Activated naive CD4-positive, alpha-beta T cell (primary cell): ENCODE measurements at places on chromosomes 2 and 18.

- no peak for DNase-seq
These were observed 8.4 kb downstream of the SCN7A start for GRCh38 chr2:166485558-166486178.

DNA sequence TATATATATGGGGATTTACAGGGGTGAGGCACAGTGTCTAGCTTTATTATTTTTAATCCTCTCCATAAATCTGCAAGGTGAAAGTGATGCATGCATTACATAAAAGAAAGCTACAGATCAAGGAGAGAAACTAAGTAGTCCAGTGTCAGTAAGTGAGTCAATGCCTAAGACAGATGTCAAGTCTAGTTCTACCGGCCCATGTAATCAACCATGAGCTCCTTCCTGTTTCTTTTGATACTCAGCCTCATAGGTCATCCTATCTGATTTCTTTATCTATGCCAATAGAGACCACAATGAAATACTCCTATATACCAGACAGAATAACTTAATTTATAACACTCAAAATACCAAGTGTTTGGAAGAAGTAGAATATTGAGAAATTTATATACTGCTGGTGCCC lies 20.2 kb upstream of the GYPC start:
- no peak for DNase-seq

DNA sequence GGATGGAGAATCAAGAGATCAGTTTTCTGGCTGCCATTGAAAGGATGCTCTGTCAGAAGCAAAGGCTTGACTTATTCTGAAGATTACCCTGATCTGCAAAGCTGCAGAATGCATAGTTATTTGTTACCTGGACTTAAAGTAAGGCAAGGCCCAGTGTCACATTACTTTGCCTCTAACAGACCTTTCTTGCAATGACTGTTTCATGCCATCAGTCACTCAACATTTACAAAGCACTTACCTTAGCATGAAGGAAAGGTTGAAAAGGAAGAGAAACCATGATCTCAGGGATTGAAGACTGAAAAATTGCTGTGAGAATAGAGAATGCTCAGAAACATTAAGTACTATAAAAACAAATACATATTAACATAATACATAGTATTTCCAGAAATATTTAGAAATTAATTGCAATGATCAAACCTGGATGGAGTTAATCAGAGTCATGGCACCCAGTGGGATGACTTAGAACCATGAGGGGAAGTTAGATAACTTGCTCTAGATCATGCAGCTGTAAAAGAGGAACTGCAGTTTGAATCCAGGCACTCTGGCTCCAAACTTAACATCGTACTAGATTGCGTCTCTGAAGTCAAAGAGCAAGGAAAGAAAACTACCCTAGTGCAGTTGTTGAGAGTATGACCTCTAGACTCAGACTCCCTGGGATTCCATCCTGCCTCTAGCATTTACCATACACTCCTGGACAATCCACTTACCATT lies 26.5 kb upstream of the FAM117B start:
- DNase-seq = no peak

DNA sequence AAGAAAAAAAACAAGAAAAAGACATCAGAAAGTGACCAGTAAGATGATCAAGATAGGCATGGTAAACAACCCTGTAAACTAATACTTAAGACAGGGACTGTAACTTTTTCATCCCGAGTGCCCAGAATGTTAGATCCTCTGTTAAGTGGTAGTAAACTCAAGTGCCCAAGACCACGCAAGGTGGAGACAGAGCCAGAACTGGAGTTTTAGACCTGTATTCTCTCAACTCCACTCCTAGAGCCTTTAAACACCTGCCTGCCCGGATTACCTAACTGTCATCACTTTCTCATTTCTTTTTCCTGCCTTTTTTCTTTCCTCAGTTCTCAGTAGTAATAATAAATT lies 75.2 kb upstream of the CDCA7 start:
- DNase-seq = no peak

DNA sequence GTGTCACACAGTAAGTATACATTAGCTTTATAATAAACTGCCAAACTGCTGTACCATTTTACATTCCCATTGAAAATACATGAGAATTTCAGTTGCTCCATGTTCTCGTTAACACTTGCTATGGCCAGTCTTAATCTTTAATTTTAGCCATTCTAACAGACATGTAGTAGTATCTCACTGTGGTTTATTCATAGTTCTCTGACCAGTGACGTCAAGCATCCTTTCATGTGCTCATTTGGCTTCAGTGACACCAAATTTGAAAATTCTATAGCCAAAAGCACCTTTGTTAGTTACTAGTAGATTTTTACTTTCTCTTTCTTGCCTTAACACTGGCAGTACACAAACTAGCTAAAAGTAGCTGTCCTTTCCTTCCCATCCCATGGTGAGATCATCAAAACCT lies 43.0 kb downstream of the CYP1B1 start:
- DNase-seq = no peak

GRCh38 chr2:233604826-233605225 lies 12.6 kb upstream of the UGT1A8 start:
- DNase-seq = no peak

DNA sequence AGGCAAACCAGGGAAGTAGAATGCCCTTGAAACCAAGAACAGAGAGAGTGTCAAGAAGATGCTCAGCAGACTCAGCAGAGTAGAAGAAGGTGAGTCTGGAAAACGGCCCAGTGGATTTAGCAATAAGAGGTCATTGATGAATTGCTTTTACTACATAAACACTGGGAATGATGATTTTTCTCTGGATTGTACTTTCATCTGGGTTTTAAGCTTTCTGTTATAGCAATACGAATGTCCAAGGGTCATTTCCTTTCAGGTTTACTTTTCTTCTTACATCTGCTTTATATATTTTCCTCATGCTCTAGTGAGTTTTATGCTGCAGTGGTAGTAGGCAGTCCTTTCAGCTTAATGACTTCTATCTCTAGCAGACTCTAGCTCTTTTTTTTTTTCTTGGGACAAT lies 16.9 kb downstream of the EML6 start:
- DNase-seq = no peak

GRCh38 chr2:207408086-207408794 lies 121.5 kb upstream of the CREB1 start:
- no peak for DNase-seq

GRCh38 chr2:188851826-188852225 lies 122.3 kb upstream of the COL3A1 start:
- no peak for DNase-seq

- no peak for DNase-seq
These were observed 215.1 kb upstream of the KLHL29 start for GRCh38 chr2:23169896-23170295.

DNA sequence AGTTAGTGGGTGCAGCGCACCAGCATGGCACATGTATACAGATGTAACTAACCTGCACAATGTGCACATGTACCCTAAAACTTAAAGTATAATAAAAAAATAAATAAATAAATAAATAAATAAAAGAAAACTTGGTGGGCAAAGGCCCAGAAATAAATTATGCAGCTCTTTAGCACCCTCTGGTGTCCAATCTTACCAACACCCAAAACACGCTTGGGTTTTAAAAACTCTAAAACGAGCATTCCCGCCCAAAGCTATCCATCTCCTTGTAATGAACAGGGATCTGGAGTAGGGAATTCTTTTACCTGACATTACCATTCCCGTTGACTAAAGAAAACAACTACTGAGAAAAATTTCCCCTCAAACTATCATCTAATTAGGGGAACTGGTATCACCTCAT lies 2005.9 kb upstream of the CELF4 start:
- DNase-seq = no peak

GRCh38 chr2:68342470-68342869 lies 22.6 kb upstream of the PLEK start:
- DNase-seq = no peak

DNA sequence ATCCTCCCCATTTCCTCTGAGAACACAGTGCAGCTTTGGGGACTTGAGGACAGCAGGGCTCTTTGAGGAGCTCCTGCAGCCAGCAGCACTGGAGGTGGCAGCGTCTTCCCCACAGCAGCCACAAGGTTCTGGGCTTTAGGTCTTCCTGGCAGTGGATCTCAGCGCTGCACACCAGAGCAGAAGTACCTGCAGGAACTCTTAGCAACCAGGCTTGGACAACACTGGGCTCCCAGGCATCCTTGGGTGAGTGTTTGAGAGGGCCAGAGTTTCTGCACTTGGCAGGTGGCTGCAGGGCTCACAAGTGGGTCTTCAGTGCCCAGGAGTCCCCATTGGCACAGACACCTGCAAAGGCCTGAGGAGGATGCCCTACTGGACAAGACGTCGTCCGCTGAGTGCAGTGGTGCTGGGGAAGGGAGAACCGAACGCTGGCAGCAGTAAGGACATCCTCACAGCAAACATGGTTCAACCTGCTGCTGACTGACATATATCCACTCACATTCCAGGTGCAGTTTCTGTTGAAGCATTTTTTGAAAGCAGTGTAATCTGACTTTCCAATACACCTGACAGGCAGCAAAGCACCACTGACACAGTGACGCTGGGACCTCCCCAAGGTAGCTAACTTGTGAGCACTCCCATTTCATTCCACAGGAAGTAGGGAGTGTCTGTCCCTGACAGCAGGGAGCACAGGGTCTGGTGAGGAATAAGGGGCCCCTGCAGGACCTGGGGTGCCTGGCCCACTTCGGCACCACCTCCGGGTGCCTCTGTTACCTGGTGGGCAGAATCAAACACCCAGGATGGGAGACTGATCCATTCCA lies 149.9 kb upstream of the COPS8 start:
- no peak for DNase-seq

- no peak for DNase-seq
These were observed 3.7 kb upstream of the LRP2 start for GRCh38 chr2:169366066-169366465.

DNA sequence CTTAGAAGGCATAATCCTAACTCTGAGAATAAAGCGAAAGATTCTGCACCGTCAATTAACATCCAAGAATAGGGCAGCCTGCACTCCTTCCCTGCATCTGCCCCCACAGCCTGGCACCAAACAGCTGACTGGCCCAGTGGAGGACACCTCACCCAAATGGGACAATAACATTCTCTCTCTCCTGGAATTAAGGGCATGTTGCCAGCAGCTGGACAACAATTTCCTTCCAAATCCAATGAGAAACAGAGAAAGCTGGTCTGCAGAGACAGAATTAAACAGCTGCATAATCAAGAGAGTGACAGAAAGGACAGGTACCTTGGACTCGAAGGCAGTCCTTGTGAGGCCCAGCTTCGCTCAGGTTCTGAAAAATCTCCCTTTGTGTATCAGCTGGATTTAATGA lies 15.0 kb downstream of the COX7A2L start:
- DNase-seq = no peak

DNA sequence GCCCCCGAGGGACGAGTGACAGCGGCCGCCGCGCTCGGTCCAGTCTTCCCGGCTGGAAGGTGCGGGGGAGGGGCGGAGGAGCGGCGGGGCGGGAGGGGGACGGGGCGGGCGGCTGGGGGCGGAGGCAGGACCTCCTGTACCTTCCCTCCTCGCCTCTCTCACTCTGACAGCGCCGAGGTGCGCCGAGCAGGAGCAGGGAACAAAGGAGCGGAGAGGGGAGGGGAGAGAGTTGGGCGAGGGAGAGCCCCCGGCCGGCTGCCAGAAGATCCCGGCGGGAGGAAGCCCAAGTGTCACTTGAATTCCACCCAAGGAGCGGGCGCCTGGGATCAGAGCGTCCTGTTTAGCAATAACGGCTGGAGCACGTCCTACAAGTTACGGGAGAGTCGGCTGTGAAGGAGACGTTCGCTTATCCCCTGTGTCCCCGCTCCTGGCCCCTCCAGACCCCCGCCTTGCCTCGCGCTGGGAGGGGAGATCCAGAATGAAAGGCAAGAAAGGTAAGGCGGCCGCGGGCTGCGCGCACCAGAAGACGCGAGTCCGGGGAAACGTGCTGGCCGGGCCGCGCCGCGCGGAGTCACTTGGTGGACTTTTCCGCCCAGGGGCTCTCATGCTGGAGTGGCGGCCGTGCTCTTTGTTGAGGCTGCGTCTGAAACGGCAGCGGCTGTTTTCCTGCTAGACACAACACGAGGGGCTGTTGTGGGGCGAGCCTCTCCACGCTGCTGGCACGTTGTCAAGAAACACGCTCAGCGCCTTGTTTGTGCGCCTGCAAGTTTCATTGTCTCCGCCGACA lies at the start of gene TGIF1:
TSS of gene TGIF1 (plus strand) at position 161 of the 787 bp plus-strand sequence. CDS start at position 479, 318 bp downstream.
- peak; percentile 41 for DNase-seq

DNA sequence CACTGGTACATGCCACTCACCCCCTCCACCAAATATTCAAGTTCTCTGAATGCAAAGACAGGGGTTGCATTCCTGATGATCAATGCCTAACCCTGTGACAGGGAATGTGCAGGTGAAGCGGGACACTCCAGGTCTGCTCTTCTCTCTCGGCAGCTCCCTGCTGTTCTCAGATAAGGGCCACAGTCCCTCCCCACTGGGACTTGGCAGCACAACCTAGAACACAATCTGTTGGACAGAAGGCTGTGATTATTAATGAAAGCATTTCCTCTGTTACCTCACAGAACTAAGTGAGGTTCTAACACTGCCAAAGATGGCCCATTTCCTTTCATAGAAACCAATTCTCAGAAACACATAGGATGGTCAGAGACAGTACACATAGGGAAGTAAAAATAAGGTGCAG lies 42.7 kb downstream of the VSNL1 start:
- no peak for DNase-seq

DNA sequence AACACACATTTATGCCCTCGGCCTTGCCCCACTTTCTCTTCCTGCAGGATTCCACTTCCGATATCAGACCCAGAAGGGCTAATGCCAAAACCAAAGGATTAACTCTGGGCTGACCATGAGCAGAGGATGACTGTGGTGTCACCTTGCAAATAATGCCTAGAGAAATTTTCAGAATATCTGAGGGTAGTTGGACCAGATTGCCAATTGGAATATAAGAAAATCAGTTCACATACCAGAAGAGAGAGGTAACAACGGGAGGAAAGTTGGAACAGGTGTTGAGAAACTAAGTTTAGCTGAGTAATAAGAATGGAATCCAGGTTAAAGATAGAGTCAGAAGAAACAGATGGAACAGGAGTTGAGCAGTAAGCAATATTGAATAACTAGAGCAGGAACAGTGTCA lies 232.7 kb upstream of the UBE2E3 start:
- DNase-seq = no peak

DNA sequence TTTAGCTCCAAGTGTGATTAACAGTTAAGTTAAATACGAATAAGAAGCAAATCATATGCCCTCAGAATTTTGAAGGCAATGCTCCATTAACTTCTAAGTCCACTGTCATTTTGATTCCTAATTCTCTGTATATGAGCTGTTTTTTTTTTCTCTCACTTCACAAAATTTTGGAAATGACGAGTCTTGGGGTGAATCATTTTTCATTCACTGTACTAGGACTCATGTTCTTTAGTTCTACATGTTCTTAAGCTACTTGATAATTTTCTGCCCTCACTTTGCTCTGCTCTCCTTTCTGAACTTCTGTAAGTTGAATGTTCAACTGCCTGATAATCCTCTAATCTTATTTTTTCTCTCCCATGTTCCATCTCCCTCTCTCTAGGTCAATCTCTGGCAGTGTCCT lies 141.0 kb downstream of the THADA start:
- DNase-seq = no peak

DNA sequence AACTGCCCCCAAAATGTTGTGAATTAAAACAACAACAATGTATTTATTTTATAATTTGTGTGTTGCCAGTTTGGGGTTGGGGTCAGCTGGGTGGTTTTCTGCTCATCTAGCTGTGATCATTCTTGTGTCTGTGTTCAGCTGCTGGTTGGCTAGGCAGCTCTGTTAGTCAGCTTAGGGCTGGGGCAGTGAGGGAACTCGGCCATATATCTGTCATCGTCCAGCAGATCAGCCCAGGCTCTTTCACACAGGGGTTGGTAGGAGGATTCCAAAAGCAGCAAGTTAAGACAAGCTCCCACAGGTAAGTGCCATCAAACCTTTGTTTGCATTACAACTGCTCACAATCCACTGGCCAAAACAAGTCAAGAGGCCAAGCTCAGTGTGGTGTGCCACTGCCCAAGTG lies 121.5 kb downstream of the LPIN1 start:
- DNase-seq = no peak
